ENCODE measurements at places on chromosomes 2 and 18. TPM values are rescaled to one million over a fixed set of nuclear protein-coding genes. Genes with fewer than 3 reads are reported as not detected.

DNA sequence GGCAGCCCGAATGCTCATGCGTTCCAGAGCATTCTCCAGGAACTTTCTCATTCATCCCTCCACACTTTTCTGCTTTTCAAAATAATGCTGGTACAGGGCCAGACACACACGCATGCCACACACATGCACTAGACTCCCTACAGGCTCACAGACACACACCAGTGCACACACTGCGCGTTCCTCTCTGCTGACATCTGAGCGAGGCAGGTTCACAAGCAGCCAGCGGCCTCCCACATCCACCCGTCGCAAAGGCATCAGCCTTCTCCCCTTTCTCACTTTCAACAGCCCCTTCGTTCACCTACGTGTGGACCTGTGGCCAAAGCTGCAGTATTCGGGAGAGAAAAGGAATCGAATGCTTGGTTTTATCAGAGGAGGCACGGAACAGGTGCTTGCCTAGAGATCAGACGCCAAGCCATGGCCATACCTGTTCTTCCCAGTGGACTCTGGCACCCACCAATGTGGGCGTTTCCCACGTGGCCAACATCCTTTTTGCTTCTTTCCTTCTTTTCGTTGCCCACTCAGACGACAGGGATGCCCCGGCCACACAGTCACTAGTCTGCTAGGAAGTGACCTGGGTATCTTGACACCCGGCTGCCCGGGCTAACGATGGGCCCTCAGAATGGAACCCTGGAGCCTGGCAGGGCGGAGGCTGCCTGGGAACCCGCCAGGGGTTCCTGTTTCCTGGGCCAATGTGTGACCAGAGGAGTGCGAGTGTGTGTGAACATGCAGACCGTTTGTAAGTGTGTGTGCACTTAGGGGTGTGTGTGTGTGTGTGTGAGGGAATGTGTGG lies 85.8 kb upstream of the ID2 start:
- DNase-seq = no peak

GRCh38 chr18:65788373-65788772 lies 37.6 kb downstream of the CDH7 start:
- no peak for DNase-seq

DNA sequence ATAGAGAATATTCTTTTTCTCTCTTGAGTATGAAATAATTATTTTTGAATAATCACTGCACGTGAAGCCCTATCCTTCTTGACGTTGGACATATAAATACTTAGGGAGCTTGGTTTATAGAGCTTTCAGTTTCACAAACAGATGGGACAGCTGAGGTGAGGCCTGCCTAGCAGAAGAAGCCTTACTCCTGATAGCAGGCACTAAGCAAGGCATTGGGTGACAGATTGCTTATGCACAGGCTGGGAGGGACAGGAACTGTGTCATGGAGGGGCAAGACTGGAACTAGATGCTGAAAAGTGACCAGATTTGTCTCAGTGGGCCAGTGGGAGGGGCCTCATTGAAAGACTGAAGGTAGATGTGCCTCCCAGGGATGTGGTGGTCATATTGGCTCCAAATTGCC lies 220.8 kb downstream of the NEDD4L start:
- DNase-seq = no peak

DNA sequence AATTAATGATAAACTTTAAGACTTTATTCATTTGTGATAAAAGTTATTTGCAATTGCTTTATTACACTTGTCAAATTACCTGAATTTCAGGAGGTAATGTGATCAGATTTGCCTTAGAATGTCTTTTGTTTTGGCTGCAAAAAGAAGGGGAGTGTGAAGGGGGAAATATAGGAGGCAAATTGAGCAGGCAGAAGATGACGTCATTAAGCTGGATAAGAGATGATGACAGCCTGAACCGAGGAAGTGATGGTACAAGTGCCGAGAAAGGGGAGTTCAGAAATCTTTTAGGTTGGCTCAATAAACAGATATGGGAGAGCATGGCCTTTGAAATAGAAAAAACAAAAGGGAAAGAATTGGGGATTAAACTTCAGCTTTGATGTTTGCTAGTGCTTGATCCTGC lies 73.0 kb upstream of the TTN start:
- DNase-seq = no peak

DNA sequence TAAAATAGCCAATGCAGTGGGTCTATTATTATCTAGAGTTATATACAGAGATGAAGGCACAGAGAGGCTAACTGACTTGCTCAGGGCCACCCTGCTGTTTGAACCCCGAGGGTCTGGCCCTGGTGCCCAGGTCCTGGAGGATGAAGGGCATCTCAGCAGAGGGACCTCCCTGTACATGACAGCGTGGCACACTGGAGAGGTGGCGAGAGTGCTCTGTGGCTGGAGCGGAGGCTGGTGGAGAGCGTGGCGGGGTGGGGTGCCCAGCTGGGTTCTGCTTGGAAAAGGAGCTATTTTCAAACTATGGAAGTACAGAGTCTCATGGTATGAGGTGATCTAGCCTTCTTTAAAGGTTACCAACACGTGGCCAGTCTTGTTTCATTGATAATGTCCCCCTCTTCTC lies 35.8 kb downstream of the GREB1 start:
- no peak for DNase-seq

GRCh38 chr2:107621186-107622165 lies 205.2 kb upstream of the RGPD4 start:
- no peak for DNase-seq

The C2orf68 gene
- 49.3 TPM for polyA plus RNA-seq

DNA sequence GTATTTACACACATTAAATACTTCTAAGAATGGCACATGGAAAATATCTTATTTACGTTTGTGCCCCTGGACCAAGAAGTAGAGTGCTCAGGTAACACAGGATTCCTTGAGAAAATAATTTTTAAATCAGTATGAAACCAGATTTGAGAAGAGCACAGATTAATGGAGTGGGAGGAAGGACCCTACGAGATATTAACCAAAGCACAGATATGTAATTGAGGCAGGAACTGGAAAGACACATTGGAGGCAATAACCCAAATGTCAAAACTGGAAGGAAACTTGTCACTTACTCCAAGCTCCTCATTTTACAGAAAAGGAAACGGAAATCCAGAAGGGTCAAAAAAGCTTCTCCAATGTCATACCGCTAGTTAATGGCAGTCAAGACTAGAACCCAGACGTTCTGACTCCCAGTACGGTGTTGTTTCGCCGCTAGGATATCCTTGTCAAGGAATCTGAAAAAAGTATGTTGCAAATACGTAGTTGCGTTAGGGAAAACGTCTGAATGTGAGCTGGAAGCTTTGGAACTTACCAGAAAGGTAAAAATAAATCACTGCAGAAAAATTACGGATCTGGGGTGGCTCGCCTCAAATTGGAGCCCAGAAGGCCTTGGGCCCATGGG lies 634 bp downstream of the MTIF2 start:
- DNase-seq = no peak

- no peak for DNase-seq
Measured at GRCh38 chr2:172093416-172094293, 8.3 kb downstream of the DLX1 start.

DNA sequence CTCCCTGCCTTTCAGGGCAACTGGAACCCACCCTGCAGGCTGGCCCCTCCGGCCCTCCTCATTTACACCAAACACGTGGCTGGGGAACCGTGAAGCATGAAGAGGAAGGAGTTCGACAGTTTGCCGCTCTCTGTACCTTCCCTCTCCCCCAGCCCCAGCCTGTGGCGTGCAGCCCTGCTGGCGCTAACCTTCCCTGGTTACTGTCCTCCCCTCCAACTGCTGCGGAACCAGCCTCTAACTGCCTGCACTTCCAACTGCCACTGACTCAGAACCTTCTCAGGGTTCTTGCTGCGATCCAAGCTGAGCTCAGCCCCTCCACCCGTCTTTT lies 19.2 kb upstream of the GNAL start:
- DNase-seq = no peak

DNA sequence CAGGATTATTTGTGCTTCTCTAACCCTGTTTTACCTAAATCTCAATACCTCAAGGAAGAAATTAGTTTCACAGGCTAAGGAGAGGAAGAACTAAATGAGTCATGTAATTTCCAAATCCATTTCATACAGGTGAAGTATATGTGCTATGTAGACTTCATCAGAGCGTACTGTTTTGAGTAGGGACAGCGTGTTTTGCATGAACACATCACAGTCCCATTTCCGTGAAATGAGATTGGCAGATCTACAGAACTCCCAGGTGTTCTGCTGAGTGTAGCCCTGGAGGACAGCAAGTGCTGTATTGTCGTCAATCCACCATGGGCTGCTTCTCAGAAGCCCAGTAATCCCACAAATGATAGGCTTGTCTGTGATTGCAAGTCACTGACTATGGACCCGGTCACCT lies 97.7 kb downstream of the XRCC5 start:
- no peak for DNase-seq

DNA sequence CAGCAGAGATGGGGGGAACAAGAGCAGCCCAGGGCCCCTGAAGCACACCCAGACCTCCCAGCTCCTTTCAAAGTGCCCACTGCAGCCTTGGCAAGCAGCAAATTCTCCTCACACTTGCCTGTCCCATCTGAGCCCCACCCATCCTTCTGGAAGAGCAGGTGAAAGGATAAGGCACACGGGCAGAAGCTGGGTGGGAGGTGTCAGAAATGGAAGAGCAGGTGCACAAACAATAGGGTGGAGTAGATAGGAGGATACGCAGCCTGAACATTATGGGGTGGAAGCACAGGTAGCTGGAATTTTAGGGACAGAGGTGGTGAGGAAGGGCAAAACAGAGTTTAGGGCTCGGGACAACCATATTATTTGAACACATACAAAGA lies 69.2 kb downstream of the TNS1 start:
- DNase-seq = no peak

DNA sequence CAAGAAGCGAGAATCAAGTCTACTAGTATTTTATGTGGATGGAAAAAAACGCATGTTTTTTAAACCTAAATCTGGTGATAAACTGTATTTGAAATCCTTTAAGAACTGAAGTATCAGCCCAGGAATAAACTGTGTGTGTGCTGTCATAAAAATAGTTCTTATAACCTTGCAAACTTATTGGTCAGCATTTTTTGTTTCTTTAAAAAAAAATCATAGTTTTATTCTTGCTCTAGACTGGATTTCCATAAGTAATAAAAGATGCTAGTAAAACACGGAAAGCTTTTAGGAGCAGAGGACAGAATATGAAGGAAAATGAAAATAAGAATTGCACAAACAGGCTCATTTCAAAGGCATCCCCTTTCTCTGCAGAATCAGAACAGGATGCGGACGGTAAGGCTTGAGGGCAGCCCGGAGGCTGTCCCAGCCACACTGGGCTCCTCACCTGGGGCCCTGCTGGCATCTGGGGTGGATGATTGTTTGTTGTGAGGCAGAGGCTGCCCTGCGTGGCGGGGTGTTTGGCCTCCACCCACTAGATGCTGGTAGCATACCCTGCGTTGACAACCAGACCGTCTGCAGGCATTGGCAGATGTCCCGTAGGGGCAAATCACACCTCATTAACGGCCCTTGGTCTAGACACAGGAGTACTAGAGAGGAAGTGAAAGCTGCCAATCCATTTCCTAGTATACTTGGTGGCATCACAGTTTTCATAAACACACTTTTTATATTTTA lies 52.5 kb downstream of the MBP start:
- DNase-seq = no peak

The ANO7 gene
- 0.83 TPM for polyA plus RNA-seq

- DNase-seq = no peak
Measured at GRCh38 chr2:32627441-32627813, 423 bp upstream of the TTC27 start.
